ENCODE measurements at places on chromosomes 4 and X. TPM values are rescaled to one million over a fixed set of nuclear protein-coding genes. Genes with fewer than 3 reads are reported as not detected.

The RHOXF1 gene
- total RNA-seq = not detected

The SPARCL1 gene
- not detected for total RNA-seq

The GLRA2 gene
- not detected for total RNA-seq

The DDX60 gene
- total RNA-seq = 11.1 TPM

The BTK gene
- not detected for total RNA-seq

The TLR6 gene
- not detected for total RNA-seq

The CEP44 gene
- total RNA-seq = 7.8 TPM

The FABP2 gene
- not detected for total RNA-seq

The WDR17 gene
- 0.23 TPM for total RNA-seq

The RHOXF2 gene
- not detected for total RNA-seq

The OPHN1 gene
- total RNA-seq = 2.4 TPM

The GAB3 gene
- total RNA-seq = 1.2 TPM

The UGT2A1 gene
- total RNA-seq = not detected

The ZC4H2 gene
- total RNA-seq = 1.7 TPM

The PPP4R3C gene
- total RNA-seq = not detected

The MAP9 gene
- total RNA-seq = 3.8 TPM

Measured in MG63 (cell line).